ENCODE measurements at places on chromosomes 4 and X. TPM values are rescaled to one million over a fixed set of nuclear protein-coding genes. Genes with fewer than 3 reads are reported as not detected.

DNA sequence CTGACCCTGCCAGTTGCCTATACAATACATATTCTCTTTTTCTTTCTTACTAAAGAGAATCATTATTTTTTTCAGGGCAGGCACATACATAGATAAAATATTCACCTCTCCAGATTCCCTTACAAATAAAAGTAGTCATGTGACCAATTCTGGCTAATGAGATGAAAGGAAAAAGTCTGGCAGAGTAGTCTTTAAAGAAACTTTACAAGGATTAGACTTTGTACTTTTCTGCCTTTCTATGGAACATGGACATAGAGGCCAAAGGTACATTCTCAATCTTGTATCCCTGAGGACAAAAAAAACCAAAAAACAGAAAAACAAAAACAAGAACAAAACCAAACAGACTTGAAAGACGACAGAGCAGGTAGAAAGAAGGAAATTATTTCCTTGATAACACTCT, 75.6 kb downstream of the DCK start:
- H3K36me3 ChIP-seq, result no peaks in the 10 kb centered on the region
- no peak overlapping the region for H3K27ac ChIP-seq
- no peaks in the 10 kb centered on the region for H3K4me1 ChIP-seq
- DNase-seq, result no peak
- no peak overlapping the region for H3K4me3 ChIP-seq

DNA sequence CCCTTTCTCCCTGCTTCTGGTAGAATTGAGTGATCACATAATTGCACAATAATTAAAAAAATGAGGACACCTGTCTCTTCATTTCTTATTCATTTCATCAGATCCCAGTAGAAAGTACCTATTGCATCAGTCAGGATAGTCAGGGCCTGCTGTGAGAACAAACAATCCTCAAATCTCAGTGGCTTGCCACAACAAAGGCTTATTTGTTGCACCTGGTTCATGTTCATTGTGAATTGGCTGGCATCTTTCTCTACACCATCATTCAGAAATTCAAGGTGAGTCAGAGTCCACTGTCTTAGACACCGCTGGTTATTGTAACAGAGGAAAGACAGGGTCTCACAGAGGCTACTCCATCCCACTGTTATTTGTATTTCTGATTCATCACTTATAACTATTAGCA, 409.8 kb downstream of the STIM2 start:
- H3K27me3 ChIP-seq, result no peaks in the 10 kb centered on the region
- no peak overlapping the region for H3K27ac ChIP-seq
- no peak overlapping the region for H3K4me3 ChIP-seq

DNA sequence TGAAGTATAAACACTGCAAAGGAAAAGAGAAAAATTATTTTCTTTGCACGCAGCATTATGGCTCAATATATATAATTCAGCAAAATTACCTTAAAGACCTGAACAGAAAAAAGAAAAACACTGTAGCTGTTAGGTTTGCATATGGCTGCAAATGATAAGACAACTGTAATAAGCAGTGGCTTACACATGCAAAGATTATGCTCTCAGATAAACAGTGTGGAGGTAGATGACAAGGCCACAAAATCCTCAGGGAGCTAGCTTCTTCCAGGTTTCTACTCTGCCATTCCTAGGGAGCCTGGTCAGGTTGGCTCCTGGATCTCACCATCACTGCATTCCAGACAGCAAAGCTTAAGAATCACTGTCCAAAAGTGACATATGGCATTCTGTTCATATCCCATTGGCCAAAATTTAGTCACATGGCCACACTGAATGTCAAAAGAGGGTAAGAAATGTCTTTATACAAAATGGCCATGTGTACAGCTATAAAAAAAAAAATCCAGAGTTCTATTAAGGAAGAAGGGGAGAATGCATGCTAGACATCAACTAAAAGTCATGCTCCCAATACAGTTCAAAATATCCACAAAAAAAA, 195.2 kb upstream of the SLC7A11 start:
- H3K4me1 ChIP-seq, result peaks cover 19% of the 10 kb centered on the region
- no peaks in the 10 kb centered on the region for H3K27me3 ChIP-seq
- H3K4me3 ChIP-seq, result no peak overlapping the region
- no peak overlapping the region for H3K27ac ChIP-seq

The COPS4 gene
- 53.0 TPM for total RNA-seq

The SNCA gene
- total RNA-seq, result 124 TPM

The XAGE1B gene
- total RNA-seq, result not detected

The ODAPH gene
- total RNA-seq, result not detected

All from endothelial cell of umbilical vein (primary cell).